ENCODE measurements at places on chromosomes 1 and 21. TPM values are rescaled to one million over a fixed set of nuclear protein-coding genes. Genes with fewer than 3 reads are reported as not detected.

Gene S100A1
- total RNA-seq, result not detected

Gene MFSD2A
- 1.6 TPM for total RNA-seq

Gene MYBPH
- total RNA-seq, result not detected

Gene TTC22
- total RNA-seq, result not detected

Gene TPTE
- total RNA-seq, result not detected

Gene NGF
- total RNA-seq, result not detected

Gene ZNF670
- 5.8 TPM for total RNA-seq

Gene ADGRL4
- total RNA-seq, result 246 TPM

Gene ARHGEF10L
- 0.98 TPM for total RNA-seq

Gene LCE6A
- not detected for total RNA-seq

Gene DCST2
- not detected for total RNA-seq

Gene KDM5B
- 91.1 TPM for total RNA-seq

Gene LEMD1
- not detected for total RNA-seq

Gene ANGPTL3
- total RNA-seq, result not detected

Gene ZDHHC18
- total RNA-seq, result 18.6 TPM

Gene LAD1
- total RNA-seq, result not detected

Gene KIAA0040
- 17.6 TPM for total RNA-seq

Gene CCDC190
- 1.9 TPM for total RNA-seq

Gene SPRR2G
- not detected for total RNA-seq

Gene OR2G2
- total RNA-seq, result not detected

Gene KRTAP11-1
- not detected for total RNA-seq

Gene RNU1-3
- under 0.01 TPM for total RNA-seq

Data from vein endothelial cell (primary cell).